ENCODE measurements at places on chromosomes 11 and 22.

DNA sequence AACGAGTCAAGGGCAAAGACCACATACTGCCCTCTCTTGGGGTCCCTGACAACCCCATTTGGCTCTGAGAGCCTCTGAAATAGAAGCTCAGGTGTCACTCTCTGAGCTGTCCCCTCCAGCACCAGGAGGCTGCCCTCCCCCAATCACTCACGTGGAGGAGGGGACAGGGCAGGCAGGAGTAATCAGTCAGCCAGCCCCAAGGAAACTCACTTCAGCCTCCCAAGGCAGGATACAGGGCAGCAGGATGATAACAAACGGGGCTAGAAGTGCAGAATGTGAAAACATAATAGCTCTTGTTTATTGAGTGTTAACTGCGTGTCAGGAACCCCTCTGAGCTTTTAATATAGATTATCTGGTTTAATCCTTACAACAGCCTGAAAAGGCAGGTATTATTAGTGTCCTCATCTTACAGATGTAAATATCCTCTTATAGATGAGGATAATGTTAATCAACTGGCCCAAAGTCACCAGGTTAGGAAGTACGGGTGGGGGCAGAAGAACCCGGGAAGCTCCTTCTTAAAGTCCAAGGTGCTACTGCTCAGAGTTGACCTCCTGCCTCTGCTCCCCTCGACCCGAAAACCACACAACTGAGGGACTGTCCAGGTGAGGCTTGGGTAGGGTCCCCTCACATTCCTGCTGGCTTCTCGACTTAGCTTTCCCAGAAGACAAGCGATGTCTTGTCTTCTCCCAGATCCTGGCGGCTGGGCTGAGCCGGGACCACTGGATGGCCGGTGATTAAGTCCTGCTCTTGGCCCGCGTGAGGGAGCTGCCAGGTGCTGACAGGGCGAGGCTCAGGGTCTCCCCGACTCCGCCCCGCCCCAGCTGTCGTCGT is 2.7 kb downstream of the CHRM4 start:
- no peak for DNase-seq

DNA sequence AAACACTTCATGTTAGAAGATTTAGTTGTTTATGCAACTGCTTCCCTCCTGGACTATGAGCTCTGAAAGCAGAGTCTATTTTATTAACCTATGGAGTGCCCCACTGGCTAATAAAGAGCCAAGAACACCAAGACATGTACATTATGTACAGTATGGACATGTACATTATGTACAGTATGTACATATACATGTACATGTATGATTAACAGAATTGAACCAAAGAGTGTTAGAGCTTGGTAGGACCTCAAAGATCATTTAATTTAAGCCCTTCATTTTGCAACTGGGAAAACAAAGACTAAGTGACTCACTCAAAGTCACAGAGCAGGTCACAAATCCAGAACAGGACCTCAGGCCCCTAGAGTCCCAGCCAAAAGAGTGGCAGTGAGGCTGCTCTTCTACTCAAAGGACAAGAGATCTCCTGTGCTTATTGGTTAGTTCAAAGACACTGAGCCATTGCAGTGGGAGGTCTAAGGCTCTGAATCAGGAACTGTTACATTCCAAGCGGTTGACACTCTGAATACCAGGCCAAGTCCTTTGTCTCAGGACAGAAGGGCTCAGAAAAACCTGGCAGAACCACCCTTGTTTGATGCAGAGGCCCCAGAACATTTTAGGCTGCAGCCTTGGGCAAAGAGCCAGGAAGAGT is 103.8 kb downstream of the FAM168A start:
- no peak for DNase-seq

DNA sequence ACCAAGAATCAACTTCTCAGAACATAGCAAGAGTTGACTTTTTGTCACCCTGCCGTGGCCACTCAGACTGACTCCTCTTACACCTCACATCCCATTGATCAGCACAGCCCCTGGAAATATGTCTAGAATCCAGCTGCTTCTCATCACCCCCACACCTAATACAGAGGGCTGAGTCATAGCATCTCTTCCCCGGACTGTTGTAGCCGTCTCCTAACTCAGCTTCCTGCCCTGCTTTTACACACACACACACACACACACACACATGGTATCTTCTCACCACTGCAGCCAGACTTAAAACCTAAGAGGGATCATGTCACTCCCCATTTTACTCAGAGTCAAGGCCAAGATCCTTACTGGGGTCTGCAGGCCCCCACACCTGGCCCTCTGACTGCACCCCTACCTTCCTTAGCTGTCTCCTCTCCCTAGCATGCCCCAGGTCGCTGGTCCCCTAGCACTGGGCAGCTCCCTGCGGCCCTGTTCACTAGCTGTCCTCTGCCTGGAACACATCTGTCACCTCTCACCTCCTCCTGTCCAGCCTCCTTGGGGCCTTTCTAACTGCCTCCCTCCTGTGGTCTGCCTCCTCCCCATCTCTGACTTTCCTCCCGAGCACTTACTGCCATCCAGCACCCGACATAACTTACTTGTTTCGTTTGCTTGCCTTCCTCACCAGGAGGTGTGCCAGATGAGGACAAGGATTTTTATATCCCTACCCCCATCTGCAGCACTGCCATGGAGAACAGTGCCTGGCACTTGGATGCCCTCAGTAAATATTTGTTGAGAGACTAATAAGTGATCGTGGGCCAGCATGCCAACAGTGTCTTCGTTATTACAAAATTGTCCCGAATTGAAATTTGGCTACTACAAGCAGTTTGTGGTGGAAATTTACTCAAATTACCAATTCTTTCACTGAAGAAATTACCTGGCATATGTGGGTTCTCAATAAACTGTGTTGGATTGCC is 61.9 kb downstream of the BMAL1 start:
- DNase-seq: peak; percentile 69

- no peak for DNase-seq
Observed at GRCh38 chr11:126927623-126928022, 72.9 kb downstream of the KIRREL3 start.

DNA sequence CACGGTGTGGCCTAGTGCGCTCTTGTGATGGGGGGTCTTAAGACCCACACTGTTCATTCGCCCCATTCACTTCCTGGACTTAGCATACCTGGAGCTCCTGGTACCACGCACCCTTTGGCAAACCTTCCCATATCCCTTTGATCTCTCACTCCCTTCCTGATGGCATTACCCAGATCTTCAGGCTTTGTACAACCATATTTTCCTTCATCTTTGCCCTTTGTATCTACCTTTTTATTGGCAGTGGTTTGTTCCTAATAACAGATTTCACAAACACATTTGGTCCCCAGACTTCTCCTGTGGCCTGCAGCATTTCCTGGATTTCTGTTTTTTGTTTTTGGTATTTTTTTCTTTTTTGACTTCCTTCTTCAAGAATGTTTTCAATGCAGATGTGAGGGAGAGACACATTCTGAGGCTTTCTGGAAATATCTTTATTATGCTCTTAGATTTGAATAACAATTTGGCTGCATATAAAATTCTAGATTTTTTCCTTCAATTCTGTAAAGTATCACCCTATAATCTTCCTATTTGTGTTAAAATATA is 16.1 kb upstream of the IFITM3 start:
- DNase-seq: no peak

- DNase-seq: no peak
Observed at GRCh38 chr11:63802637-63803414, 10.4 kb upstream of the SPINDOC start.

- peak; percentile 42 for DNase-seq
Observed at GRCh38 chr22:19149047-19149883, 827 bp downstream of the GSC2 start.

Data from activated naive CD4-positive, alpha-beta T cell treated with anti-CD3 and anti-CD28 coated beads for 36 hours (primary cell).